ENCODE measurements at places on chromosomes 2 and 18.

DNA sequence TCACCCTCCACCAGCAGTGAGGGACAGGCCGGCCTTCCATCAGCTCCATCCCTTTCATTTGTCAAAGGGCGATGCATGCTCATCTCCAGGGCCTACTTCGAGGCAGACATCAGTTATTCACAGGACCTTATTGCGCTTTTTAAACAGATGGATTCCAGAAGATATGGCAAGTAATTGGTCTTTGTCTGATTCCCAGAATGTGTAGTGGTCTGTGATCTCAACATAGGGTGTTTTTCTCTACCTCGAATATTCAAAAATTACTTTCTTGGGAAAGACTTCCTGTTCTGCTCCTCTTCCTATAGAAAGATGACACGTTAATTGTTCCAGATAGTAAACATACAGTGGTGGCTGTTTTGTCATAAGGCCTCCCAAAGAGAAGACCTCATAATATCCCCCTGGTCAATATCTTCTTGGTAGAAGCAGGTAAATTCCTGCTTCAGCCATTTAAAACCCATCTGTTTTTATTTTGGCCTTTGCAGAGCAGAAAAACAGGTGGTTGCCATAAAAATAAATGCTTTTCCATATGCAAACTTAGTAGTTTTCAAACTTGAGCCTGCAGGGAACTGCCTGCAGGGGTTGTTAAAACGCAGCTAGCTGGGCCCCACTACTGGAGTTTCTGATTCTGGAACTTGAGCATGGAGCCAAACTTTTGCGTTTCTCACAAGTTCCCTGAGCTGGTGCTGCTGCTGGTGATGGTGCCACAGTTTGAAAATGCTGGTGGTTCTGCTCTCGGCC is 8.2 kb downstream of the SMARCAL1 start:
- DNase-seq: no peak

DNA sequence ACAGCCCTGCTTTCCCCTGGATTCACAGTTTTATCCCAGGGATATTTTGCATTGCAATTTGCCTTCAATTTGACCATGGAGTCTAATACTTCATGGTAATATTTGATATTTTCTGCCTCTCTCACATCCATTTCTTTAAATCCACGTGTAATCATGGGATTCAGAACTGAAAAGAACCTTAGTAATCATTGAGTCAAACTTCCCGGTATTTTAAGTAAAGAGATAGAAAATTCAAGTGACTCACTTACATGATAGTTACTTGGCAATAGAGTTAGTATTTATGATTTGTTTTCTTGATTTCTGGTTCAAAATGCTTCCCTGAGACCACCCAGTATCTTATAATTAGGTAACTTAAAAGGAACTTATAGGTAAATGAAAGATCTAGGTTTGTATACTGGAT is 33.7 kb upstream of the CDC42EP3 start:
- DNase-seq: no peak

DNA sequence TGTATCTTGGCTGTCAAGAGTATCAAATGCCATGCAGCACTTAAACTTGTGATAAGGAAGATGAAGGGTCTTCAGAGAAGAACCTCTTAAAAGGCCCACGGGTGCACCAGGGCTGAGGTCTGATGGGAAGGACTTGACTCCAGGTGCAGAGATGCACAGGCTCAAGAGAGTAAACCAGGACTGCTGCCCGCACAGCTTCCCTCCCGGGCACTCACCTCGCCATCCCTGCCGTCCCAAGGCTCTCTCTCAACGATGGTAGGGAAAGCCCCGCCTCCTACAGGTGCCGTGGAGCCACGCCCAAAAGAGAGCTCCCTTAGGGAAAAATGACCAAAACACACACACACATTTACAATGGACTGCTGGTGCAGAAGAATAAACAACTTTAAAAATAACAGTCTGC is 27.9 kb downstream of the PDIA6 start:
- no peak for DNase-seq

DNA sequence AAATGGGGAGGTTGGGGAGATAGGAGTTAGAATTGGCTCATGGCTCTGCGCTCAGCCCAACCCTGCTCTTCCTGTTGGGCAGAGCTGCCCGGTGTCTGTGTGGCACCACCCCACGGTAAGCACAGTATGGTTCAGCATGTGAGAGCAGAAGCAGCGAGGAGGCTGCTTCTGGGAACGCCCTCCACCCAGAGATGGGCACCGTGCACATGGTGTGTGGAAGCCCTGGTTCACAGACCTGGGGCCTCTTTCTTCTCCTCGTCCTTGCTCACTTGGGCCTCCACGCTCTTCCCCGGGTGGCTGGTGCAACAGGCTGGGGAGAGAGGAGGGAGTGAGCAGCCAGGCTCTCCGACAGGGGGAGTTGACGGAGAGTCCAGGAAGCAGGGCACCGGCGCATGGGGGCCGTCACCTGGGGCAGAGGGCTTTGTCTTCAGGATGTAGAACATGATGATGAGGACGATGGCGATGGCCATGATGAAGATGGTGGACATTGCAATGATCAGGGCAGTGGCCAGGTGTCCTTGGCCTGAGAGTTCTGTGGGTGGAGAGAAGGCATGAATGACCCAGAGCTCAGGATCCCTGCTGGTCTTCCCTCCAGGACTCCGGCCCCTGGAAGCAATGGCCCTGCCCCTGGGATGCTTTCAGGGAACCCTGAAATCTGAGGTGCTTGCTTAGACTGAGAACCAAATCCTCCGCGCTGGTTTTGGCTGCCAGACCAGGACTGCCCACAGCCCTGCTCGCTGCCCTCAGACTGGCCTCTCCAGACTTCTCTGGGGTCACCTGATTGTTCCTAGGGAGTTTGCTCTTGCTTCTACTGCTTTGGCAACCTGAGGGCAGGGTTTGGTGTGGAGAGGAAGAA is 78.3 kb downstream of the EDAR start:
- DNase-seq: no peak

- DNase-seq: no peak
Measured at GRCh38 chr2:32735348-32735747, 107.5 kb downstream of the TTC27 start.

GRCh38 chr2:63840081-63840784 is 1.5 kb upstream of the UGP2 start:
- DNase-seq: peak; percentile 25

GRCh38 chr2:187552828-187553681 is 1.2 kb downstream of the TFPI start:
- DNase-seq: peak; percentile 84

GRCh38 chr2:6793371-6793770 is 72.3 kb downstream of the CMPK2 start:
- DNase-seq: no peak

DNA sequence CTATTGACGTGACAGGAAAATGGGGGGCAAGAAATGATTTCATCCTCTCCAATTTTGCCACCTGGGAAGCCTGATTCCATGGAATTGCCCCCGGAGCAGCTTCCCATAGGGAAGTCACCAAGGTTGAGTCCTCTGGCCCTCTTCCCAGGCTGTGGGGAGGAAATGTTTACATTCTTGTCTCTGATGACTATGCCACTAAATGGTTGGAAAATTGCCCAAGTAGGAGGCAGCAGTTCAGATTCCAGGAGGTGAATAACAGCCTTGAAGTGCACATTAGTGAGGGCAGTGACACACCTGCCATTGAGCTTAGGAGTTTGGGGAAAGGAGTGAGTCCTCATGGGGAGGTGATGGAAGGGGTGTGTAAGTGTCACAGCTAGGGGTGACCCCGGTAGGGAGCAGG is 449.2 kb upstream of the DCC start:
- DNase-seq: peak; percentile 70

- DNase-seq: peak; percentile 97
Measured at GRCh38 chr18:22667616-22668422, 250.1 kb upstream of the CTAGE1 start.

- no peak for DNase-seq
Measured at GRCh38 chr2:142796588-142796987, 80.9 kb upstream of the KYNU start.

- no peak for DNase-seq
Measured at GRCh38 chr2:236873636-236874035, 212.1 kb upstream of the COPS8 start.

- no peak for DNase-seq
Measured at GRCh38 chr2:29304399-29305060, 189.3 kb downstream of the CLIP4 start.

DNA sequence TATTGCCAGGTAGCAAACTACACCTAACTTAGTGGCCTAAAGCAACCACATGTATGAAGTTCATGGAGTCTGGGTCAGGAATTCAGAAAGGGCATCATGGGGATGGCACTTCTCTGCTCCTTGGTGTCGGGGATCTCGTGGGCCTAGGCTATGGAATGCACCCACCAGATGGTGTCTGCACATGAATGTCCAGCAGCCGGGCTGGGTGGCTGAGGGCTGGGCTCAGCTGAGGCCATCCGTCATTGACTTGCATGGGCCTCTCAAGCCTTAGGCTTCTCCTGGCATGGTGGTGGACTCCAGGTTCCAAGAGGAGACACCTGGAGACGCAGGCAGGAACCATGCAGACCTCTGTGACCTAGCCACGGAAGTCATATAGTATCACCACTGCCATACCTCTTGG is 26.0 kb upstream of the RPL31 start:
- DNase-seq: no peak

DNA sequence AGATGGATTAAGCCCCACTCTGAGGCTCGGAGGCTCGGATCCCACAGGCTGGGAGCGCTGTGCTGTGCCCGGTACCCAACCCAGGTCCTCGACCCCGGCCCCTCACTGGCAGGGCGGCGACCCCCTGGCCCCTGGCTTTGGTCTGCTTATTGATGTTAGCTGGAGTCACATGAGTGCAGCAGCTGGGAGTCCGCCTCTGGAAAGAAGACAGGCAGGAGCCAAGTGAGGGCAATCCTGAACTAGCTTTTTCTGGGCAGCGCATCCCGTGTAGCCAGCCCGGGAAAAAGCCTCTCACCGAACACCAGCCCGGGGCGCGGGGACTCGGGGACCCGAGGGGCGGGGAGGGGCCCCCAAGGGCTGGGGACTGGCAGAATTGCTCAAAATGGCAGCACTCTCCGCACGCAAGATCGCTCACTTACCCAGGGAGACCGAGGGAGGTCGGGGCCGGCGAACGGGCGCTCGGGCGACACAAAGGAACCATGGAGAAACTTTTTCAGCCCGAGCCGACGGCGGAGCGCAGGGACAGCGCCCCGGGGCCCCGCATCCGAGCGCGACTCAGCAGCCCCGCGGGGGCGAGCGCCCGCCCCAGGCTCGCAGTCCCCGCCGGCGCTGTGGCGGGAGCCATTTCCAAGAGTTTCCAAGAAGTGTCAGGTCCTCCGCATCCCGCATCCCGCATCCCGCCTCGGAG is 567 bp downstream of the TMEM200C start:
- no peak for DNase-seq

DNA sequence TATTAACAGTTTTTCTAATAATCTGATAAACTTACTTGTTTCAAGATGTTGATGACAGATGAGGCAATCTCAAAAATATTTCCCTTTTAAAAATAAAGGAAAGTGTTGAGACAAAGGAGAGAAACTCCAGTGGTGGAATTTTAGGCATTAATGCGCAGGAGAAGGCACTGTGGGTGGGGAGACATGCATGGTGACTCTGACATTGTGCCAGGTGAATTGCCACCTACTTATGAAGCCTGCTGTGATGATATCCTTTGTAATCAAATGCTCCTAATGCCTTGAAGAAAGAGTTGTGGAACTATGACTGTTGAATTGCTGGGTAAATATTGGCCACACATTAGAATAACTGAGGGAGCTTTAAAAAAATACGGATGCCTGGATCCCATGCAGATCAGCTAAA is 101.4 kb downstream of the PLA2R1 start:
- DNase-seq: peak; percentile 22

DNA sequence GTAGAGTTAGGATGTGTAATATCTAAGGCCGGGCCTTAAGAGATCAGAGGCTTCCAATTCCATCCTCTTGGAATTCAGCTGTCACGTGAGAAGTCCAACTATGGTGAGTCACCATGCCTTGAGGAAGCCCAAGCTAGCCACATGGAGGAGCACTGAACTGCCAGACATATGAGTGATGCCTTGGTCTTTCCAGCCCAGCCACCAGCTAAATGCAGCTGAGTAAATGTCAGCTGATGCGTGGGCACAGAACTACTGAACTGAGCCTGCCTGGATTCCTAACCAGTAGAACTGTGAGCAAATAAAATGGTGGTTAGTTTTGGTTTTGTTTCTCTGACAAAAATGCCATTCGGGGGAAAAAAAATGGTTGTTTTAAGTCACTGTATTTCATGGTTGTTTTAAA is 153.7 kb upstream of the SERTAD2 start:
- DNase-seq: peak; percentile 97

DNA sequence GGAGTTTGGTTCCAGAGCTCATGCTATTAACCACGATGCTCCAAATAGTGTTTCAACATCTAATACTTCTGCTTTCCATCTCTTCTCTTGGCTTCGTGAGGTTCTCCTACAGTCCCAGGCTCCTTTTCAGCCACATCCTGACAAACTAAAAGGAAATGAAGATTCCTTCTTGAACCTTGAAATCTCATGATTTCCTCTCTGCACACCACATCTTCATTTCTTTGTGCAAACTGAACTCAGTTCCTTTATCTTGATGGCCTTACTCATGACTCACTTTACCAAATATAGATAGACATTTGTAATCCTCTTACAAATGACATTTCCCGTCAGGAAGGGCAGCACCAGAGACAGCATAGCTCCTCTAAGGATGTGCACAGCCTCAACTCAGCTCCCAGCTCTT is 50.0 kb upstream of the ITGA4 start:
- DNase-seq: no peak

- no peak for DNase-seq
Measured at GRCh38 chr2:238019962-238020361, 40.8 kb upstream of the SCLY start.

- DNase-seq: no peak
Measured at GRCh38 chr2:232288489-232289030, 90.0 kb upstream of the ALPP start.

- no peak for DNase-seq
Measured at GRCh38 chr2:185668710-185669109, 69.9 kb upstream of the FSIP2 start.

- peak; percentile 57 for DNase-seq
Measured at GRCh38 chr2:37711831-37712230, 40.4 kb upstream of the CDC42EP3 start.

DNA sequence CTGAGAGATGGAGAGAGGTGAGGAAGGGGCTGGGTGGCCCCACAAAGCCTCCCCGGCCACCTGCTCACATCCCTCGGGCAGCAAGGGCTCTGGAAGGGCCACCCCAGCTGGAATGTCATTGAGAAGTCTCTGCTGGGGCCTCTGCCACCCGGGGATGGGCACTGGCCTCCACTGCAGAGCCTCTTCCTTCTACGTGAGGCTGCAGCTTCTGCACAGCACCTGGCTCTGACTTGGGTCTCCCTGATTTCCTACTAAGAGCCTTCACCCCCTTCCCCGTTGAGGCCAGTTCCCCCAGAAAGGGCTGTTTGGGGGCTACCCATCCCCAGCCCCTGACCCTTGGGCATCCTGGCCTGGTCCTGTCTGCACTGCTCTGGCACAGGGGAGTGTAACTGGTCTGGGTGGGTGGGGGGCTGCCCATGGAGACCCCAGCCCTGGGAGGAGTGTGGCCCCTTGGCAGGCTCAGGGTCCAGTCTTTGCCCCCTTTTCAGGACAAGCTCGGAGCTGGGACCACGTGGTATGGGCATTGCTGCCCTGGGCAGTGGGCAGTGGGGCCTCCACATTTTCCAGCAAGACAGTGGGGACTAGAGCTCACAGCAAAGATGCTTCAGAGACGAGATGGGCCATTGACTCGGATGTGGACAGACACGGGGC is 5.6 kb downstream of the PDCD1 start:
- DNase-seq: no peak

GRCh38 chr2:206274434-206275311 is at the start of gene ZDBF2:
Gene ZDBF2 (plus strand): TSS chr2:206274663. CDS start chr2:206281850, 7,187 bp downstream.
- peak; percentile 63 for DNase-seq

- DNase-seq: no peak
Measured at GRCh38 chr2:21633015-21633414, 509.2 kb downstream of the TDRD15 start.

Data from astrocyte of the spinal cord (primary cell).